ENCODE measurements at places on chromosomes 2 and 18.
A peak's percentile ranks its signal among the peaks of the same experiment; 100 is the strongest.

DNA sequence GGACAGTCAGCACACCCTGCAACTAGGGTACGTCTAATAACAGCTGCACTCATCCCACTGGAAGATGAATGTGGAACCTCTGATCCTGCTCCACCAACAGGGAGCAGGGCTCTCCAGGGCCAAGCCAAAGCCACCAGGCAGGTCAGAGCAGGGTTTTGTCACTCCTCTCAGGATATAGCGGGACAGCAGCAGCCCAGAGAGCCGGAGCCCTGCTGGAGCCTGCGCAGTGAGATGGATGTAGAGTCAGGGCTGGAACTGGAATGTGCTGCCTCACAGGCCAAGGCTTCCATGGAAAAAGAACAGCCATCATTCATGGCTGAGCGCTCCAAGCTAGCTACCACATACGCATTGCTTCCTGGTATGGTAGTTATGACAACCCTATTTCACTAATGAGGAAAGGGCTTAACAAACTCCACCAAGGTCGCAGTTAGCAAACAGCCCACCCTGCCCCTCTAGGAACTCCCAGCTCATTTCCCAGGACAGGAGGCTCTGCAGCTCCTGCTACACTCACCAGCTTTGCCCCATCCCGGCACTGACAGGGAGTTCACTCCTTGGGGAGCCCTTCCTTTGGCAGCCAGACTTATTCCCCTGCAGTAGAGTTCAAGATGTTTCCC lies 85.2 kb downstream of the HS1BP3 start:
- DNase-seq = peak; percentile 47

DNA sequence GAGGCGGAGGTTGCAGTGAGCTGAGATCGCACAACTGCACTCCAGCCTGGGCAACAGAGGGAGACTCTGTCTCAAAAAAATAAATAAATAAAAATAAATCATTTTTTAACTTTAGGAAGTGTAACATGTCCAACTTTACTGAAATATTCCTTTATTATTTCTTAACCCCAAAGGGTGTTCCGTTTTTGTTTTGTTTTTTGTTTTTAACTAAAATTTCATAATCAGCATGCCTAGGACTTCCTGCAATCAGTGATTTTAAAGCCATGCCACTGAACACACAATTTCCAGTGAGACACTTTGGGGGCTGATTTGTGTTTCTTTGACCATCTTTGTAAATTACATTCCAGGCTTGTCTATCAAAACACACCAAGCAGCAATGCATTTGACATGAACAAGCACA lies 7.1 kb downstream of the CATIP start:
- no peak for DNase-seq

DNA sequence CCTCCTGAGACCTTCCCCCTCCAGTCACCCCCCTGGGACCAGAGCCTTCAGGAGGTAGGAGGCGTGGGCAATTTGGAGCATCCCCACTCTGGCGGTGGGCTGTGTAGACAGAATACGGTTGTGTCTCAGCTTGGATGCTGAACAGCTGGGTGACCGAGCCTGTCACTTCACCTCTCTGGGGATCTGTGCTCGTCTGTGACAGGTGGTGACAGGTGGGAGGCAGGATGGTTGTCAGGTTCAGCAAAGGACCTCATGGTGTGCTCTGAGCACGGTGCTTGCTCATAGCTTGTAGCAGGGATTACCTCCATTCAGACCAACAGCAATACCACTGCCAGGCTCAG lies 186.5 kb upstream of the HS6ST1 start:
- DNase-seq = no peak

DNA sequence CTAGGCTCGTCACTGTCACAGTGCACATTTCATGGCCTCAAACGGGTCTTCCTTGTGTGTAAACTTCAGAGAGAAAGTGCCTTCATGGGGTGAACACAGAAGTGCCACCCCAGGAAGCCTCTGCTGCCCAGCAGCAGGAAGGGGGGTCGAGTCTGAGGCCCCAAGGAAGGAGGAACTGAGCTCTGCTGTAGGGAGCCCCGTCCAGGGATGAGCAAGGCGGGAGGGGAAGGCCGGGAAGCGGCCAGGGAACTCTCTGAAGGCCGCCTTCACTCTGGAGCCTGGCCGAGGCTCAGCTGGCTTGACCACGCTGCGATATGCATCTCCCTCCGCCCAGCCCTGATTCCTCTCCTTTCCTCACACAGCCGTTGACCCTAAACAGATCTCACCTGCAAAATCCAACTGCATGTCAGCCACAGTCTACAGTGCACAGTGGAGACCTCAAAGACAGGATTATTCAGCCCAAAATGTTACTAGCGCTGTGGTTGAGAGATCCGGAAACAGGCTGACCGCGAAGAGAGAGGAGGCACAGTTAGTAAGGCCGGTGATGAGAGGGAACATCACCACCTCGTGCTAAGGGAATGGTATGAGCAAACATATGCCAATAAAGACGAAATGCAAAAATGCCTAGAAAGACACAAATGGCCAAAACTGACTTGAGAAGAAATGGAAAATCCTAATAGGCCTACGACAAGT lies 34.2 kb upstream of the CTDP1 start:
- DNase-seq = no peak

- DNase-seq = no peak
These were observed 140.5 kb downstream of the TPO start for GRCh38 chr2:1553671-1554295.

DNA sequence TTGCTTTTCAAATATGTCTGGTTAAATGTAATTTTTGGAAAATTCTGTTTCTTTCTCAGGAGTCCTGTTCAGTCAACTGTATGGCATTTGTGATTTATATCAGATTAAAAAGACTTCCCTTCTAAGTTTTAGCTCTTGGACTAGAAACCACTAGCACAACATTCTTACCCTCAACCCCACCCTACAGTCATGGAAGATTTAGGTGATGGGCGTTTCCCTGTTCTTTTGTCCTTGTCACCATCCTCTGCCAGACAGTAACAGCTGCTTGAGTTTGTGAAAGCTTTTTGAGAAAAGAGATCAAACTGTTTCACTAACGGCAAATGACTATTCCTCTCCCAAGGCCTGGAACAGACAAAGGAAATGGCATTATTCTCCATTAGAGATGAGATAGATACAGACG lies 31.8 kb downstream of the SERPINB5 start:
- no peak for DNase-seq
